ENCODE measurements at places on chromosomes 1 and 21.

DNA sequence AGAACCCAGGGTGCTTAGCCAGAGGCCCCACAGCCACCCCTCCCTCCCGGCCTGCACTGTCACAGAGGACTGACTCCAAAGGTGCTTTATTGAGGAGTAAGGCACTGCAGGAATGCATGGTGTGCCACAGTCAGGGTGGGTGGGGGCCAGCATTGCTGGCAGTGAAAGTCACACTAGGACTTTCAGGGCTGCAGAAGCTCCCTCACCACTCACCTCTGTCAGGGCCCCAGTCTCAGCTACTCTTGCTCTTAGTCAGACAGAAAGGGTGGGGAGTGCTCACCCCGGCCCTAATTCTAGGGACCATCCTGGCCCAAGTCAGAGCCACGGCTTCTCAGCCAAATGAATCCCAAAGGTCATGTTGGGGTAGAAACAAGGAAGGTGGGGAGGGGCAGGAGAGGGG is 19.4 kb downstream of the KNCN start:
- DNase-seq, result no peak

DNA sequence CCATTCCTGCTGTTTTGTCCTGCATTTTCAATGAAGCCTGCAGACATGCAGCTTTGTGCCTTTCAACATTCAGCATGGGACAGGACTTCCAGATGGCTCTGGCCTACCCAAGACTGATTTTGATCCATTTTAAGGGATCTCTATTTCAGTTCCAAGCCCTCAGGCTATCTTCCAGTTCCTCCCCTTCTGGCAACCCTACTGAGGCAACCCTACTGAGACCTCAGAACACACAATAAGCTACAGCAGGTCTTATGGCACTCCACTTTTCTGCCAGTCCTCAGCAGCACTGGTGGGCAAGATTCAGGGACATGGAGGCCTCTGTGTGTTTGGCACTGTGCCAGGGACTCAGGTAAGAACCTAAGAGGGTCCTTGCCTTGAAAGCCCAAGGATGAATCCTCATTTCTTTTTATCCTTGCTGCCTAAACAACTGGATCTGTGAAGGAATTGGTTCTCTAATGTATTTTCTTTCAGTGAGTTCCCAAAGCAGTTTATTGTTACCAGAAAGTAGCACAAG is 50.7 kb downstream of the MAB21L3 start:
- DNase-seq, result no peak

GRCh38 chr1:70718086-70718630 is 307.1 kb downstream of the CTH start:
- DNase-seq, result no peak

- DNase-seq, result no peak
Observed at GRCh38 chr1:36327421-36328087, 4.1 kb upstream of the EVA1B start.

- DNase-seq, result no peak
Observed at GRCh38 chr1:86594284-86594770, 47.4 kb downstream of the CLCA4 start.

DNA sequence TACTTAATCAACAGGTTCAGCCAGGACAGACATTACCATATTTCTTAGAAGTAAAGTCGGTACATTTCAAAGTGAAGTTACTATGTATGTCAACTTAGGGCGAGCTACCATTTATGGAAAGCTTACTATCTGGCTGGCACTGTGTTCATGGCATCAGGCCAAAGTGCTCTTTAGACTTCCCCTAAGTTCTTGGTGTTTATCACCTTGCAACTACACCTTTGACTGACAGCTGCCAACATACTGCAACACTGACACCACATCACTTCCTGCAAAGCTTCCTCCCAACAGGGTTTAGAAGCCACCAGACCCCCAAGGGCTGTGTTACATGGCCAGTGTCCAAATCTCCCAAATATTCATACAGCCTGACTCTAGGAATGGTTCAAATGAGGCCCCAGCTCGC is 61.0 kb downstream of the TIAM1 start:
- DNase-seq, result no peak

DNA sequence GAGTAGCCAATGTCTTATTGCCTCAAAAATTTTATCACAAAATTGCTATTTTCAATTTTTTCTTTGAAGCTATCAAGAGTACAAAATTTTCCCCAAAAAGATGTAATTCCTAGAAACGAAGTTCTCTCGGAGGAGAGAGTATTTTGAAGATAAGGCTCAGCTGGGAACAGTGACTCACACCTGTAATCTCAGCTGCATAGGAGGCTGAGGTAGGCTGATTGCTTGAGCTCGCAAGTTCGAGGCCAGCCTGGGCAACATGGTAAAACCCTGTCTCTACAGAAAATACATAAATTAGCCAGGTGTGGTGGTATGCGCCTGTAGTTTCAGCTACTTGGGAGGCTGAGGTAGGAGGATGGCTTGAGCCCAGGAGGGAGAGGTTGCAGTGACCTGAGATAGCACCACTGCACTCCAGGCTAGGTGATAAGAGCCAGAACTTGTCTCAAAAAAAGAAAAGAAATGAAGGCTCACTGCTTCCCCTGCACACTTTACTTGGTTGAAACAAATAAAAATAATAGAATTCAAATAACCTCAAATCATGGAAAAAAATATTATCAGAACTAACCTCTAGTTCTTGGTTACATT is 22.2 kb downstream of the TUT4 start:
- no peak for DNase-seq

- DNase-seq, result no peak
Observed at GRCh38 chr1:17135530-17135929, 16.3 kb upstream of the PADI2 start.

DNA sequence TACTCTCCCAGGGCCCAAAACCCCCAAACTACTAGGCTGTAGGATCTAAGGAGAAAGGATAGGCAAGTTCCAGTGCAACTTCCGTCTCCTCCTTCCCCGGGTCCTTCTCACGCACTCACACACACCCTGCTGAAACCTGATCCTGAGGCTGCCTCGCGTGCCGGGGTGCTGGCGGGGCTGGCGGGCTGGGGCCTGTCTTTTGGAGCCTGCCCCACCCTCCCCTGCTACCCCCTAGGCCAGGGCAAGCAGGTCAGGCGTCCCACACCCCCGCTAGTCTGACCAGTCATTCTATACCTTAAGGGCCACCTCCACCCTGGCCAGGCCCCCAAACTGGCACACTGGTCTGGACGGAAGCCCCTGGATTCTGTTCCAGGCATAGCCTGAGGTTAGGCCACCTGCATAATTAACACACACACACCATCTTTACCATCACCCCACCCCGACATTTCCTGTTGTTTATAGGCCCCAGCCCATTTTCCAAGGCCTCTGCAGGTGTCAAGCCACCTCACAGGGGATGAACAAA is 48.3 kb upstream of the ARTN start:
- DNase-seq, result no peak

DNA sequence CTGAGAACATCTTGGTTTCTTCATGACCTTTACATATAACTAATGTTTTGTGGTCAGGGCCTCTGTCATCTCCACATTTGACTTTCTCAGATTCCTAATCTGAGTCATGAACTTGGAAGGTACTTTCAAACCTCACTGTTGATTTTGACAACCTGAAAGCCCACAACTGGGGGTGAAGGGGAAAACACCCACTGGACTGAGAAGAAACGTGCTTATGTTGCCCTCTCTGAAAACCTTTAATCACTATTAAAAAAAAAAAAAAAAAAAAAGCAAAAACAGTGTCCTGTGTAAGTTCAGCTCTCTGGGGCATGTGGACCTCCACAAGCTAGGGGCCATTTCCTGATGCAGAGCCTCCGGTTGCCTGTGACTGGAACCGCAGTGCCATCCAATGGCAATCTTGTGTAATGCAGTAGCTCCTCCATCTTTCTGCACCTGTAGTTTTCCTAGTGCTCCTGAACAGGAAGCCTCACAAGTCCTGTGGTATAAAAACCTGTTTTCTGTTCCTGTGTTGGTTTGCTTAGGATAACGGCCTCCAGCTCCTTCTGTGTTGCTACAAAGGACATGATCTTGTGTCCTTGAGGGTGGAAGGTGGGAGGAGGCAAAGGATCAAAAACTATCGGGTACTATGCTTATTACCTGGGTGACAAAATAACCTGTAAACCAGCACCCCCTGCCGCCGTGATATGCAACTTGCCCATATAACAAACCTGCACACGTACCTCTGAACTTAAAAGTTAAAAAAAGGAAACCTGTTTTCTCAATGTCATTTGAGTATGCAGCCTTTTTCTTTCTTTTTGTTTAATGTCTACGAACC is 124.5 kb downstream of the ZNF648 start:
- peak; percentile 83 for DNase-seq

DNA sequence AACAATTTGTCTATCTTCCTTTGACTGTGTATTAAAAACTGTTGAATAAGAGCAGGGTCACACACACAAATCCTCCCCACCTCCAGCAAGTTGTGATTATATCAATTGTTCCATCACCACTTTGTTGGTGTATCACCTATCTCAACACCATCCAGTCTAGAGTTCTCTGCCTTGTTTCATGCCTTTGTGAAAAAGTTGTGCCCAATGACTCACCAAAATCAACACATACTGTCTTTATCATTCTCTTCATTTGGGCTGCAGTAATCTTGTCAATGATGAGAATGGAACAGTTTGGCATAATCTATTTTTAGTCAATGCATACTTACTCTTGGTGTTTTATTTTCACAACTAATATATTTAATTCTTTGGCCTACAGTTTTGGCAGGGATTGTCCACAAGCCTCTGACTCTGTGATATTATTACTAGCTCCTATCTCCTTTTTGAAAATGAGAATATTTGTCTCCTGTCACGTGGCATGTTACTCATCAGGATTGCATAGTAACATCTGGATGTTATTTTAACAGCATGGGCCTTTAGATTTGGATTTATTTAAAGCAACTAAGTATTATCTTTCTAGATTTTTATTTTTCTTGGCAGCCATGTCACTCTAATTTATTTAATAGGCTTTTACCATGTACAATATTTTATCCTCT is 5.1 kb downstream of the C1orf87 start:
- peak; percentile 40 for DNase-seq

DNA sequence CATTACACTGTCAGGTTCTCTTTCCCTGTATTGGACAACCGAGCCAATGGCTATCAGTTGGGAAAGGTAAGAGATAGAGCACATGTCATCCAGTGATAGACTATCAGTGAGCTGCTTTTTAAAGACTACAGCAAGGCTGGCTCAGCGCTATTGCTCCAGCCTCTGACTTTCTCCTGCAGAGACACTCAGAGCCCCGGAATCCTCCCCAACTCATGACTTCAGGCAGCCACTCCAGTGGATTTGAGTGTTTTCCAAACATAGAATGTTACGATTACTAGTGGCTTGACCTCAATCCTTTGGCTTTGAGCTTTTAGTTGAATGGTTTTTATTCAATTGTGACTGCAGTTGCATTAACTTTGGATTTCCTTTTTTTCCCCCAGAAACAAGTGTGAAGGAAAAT is 331.9 kb downstream of the DISC1 start:
- no peak for DNase-seq

- no peak for DNase-seq
Observed at GRCh38 chr1:113409363-113409762, 19.0 kb downstream of the MAGI3 start.

DNA sequence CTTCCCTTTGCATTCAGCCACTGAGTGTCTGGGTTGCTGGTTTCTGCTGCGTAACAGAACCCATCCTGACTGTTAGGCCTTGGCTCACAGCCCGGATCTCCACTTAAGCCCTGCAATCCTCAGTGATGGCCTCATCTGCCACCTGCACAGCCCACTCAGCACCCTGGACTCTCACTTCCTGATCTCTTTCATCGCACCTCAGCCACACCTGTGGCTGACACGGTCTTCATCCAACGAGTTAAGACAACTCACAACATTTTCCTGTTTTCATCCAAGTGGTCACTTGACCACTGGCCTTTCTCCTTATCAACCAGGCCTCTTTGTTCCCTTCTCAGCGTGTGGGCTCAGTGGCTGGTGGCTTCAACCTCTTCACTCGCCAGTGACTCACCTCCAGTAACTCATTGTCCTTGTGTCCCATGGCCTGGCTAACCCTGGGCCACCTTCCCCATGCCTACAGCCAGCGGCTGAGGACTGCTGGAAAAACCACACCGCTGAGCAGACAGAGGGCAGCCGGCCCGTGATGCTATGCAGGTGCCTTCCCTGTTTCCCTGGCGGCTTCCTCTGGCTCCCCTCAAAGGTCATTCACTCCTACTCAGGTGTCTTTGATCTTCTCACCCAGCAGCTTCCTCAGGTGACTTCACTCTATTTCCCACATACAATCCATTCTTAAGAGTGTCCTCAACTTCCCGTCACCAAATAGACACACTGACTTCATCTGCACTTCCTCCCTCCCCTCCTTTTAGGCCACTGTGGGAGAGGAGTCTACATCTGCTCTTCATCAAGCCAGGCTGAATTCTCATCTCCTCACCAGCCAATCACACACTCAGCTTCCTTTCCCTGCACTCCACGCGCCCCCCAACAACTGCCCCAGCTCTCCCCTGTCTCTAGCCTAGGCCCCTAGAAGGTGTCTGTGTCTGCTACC is 19.9 kb upstream of the EDN2 start:
- peak; percentile 68 for DNase-seq
